ENCODE measurements at places on chromosomes 1 and 21.
A peak's percentile ranks its signal among the peaks of the same experiment; 100 is the strongest.

GRCh38 chr1:227244339-227245118 lies 73.8 kb downstream of the CDC42BPA start:
- DNase-seq: no peak

DNA sequence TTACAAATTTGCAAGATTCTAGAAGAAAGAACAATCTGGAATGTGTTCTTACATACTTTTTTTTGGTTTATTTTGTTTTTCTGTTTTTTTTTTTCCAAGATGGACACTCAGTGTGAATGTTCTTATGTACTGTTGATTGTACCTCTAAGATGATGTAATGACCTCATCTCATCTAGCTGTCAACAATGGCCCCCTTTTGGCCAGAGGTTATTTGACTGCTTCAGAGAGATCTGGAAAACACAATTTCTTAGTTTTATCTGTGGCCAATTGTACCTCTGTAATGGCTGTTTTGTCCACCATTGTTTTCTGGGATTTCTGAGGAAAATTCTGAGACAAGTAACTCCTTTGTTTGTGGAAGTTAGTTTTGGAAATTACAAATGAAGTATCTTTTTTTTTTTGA lies 38.9 kb downstream of the ST6GALNAC3 start:
- DNase-seq: no peak

DNA sequence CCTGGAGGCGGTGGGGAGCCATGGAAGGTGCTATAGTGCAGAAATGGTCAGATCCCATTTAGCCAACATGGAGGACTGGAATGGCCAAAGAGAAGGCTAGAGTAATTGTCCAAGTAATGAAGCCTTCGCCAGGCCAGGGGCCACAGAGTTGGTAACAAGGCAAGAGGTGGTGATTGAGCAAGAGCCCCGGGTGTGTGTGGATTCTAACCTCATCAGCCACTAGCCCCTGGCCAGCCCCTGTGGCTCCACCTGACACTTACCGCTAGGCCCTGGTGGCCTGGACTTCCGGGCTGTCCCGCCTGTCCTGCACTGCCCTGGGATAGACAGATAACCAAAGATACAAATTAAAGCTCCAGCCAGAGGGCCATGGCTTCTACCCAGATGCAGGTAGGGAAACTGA lies 9.9 kb downstream of the COL9A2 start:
- no peak for DNase-seq

GRCh38 chr1:94940738-94941137 lies 13.8 kb upstream of the CNN3 start:
- DNase-seq: no peak

GRCh38 chr1:67755619-67756018 lies 70.6 kb downstream of the GADD45A start:
- DNase-seq: no peak

DNA sequence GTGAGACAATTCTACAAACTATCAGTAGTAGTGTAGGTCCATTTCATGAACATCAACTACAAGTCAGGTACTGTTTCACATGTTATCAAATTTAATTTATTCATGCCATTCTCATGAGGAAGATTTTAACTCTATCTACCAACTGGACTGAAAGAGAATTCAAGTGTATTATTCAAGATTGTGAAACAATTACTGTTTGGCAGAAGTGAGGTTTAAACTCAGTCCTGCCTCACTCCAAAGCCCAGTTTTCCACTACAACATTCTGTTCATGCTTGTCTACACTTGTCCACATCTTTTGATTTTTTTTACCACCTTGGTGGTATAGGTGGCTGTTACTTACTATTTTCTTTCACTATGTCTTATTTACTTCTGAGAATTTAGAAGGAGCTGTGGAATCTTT lies 272.9 kb downstream of the TGFB2 start:
- DNase-seq: no peak

DNA sequence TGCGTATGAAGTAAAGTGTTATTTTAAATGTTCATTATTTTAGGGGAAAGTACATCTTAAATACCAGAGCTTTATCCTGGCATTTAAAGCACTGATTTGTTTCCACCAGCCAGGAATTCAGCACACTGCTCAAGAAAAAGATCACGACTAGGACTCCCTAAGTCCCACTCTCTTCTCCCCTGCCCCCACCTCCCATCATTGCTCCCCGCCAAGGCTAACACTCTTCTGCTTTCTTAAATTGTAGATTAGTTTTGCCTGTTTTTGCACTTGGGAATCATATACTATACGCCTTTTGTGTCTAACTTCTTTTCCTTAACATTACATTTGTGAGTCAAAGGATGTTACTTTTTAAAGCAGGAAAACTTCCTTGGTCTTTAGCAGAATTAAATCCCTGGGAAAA lies 37.5 kb upstream of the C1orf105 start:
- DNase-seq: no peak

DNA sequence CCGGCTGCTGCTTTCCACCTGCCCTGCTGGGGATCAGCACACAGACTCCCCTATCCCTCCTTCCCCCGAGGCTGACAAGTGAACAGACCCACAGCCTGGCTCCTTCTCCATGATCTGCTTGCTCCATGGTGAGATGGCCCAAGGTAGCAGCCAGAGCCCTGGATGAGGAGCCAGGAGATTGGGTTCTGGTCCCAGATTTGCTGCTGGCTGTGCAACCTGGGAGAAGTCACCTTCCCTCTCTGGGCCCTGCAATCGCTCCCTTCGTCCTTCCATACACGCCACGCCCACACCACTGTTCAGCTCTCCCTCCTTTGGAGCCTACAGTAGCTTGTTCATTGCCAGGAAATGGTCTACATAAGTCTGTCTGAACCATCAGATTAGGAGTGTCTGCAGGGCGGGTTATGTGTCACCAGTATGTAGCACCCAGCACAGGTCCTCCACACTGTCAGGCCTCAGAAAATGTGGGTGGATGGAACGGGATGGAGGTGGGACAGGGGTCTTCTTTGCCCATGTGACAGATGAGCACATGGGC lies 9.2 kb upstream of the EPHA8 start:
- no peak for DNase-seq

DNA sequence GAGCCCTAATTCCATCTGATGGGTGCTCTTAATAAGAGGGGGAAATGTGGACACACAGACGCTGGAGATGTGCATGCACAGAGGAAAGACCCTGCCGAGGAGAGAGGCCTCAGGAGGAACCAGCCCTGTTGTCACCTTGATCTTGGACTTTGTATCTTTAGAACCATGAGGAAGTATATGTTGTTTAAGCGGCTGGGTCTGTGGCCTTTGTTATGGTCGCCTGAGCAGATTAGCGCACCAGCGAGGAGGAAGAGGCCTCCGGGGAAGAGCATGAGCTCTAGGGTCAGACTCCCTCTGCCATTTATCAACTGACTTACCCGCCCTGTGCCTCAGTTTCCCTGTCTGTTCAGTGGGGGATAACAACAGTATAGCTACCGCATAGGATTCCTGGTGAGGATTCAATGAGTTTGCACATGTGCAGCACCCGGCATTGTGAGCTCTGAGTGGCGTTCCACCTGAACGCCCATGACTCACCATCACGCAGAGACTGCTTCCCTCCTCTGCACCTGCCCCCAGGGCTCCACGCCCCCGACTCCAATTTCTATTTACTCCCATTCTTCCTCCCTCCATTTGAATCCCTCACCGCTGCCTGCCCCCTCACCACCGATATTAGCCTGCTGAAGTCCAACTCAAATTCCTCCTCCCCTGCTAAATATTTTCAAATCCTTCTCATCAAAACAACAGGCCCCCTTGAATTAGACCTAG lies 67.2 kb downstream of the ATP5PO start:
- peak; percentile 84 for DNase-seq

DNA sequence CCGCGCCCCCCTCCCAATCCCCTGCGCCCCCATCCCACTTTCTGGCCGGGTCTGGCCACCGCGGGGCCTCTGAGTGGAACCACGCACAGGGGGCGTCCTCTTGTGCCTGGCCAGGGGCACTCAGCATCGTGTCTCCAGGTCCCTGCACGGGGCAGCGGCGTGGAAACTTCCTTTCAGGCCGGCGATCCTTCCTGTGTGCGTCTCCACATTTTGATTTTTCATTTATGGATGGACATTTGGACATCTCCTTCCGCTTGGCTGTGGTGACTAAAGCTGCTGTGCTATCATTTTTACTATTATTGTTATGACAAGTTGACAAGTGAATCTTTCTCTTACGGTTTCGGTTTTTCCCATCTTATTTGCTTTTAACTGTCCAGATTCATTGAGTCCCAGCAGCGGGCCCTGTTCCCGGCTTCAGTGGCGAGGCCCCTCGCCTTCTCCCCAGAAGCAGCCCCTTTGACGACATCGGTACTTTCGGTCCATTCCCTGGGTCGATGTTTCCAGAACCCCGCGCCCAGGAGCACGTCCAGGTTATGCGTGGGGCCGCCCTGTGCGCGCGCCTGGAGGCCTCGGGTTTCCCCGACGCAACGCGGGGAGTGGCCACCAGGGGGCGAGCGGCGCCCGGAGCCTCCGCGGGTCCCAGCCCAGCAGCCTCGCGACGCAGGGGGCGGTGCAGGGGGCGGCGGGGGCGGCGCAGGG lies 12.4 kb upstream of the SLC19A1 start:
- DNase-seq: peak; percentile 68

DNA sequence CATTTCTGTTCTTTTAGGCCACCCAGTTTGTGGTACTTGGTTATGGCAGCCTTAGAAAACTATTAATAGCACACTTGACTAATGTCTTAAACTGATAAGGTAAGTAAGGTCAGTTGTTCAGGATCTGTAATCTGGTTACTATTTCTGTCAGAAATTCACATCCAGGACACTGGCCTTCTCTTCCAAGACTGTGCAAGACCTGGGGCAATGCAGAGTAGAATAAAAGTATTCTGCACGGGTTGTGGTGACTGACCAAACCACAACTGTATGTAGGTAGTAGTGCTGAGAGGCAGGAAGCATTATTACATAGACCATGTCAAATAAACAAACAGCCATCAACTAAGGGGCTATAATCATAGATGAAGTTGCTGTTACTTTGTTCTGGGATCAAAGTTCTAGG lies 46.7 kb downstream of the WARS2 start:
- DNase-seq: no peak

- DNase-seq: no peak
These were observed 104.2 kb upstream of the IPO9 start for GRCh38 chr1:201724766-201725118.

- no peak for DNase-seq
These were observed 94.3 kb upstream of the IRF2BP2 start for GRCh38 chr1:234704106-234704887.

DNA sequence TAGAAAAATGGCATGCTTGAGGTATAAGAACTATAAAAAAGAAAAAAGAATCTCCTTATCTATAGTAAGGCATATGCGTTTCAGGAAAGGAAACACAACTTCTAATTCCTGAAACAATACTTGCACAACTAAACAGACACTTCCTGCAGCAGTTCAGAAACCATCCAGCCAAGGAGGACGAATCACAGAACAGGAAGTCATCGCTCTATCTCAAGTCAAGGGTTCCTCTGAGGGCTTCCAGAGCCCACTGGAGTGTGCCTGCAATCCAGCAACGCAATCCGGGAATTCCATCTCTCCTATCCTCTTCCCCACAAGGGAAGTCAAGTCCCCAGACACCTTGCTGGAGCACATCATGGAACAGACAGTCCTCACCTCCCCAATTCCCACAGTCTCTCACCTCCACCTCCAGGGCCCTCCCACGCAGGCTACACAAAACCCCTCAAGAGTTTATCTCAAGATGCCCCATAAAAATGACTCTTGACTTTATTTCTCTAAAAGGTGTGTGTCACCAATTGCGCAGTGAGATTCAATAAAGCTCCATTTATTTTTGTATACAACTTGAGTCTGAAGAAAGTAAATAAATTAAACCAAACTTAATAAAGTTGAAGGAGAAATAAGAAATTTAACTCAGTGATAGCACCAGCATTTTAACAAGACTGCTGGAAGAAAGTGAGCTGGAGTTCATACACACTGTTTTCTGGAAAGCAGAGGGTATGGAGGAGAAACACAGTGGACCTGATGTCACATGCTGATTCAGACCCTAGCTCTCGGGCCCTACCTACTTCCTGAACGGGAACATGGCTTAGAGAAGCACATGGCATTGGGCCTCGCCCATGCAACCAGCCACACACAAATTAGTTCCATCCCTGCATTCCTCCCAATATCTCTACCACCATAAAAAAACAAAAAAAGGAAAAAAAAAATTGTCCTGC lies 39.9 kb downstream of the SIPA1L2 start:
- peak; percentile 74 for DNase-seq

DNA sequence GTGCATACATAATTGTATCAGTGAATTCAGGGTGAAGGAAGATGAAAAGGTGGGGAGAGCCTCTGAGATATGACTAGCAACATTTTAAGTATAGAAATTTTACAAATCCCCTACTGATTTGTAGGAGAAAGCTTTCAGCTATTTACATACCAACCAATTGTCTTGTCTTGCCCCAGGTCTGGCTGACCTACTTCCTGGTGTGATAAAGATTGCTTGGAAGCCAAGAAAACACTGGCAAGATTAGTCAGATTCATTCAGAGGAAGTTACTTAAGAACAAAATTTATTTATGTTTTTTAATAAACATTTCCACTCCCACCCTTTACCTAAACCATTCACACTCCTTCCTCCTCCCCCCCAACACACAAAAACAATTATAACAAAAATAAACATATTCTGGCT lies 17.5 kb downstream of the PTGS2 start:
- DNase-seq: peak; percentile 32

- no peak for DNase-seq
These were observed 67.6 kb downstream of the USP24 start for GRCh38 chr1:55147524-55147923.

DNA sequence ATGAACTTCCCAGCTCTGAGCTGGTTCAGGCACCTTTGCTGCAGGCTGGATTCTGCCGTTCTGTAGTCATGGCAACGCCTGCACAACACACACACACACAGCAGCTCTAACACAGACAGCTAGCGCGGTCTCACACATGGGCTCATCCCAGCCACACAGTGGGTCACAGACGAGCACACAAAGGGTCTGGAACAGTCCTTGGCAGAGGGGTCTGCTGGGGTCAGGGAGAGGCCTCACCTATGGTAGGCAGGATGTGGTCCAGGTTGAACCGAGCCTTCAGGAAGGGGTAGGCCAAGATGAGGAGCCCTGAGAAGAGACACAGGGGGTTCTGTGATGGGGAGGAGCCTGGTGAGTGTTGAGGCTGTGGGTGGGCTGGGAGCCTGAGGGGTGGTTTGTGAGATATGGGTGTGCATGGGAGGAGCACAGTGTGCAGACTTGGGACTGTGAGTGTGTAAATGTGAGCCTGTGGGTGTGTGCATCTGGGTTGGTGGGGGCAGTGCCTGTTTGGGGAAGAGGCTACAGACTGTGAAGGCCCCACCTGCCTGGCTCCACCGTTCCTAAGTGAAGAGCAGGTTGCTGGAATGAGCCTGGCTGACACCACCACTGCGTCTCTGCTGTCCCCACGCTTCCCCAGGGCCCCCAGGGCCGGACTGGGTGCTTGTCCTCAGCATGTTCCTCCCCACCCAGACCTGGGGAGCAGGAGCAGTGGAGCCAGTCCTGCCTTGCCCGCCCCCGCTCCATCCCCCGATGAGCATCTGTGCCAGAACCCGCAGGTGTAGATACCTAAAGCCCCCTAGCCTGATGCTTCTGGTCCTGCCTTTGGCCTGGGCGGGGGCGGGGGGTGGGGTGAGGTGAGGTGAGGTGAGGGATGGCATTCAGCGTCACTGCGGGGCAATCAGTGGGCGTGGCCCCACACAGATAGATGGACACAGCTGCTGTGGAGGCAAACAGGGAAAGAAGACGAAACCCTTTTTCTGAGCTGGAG lies 1.5 kb downstream of the KNCN start:
- peak; percentile 65 for DNase-seq
